SJSA1 (cell line): ENCODE measurements at places on chromosomes 6 and 20. TPM values are rescaled to one million over a fixed set of nuclear protein-coding genes. Genes with fewer than 3 reads are reported as not detected.

Gene ZNF337
- total RNA-seq, result 7.2 and 8.2 TPM in 2 replicates

Gene ZBTB46
- total RNA-seq, result 2.4 and 3.8 TPM in 2 replicates

Gene NEURL2
- 1.9 and 2.7 TPM in 2 replicates for total RNA-seq

DNA sequence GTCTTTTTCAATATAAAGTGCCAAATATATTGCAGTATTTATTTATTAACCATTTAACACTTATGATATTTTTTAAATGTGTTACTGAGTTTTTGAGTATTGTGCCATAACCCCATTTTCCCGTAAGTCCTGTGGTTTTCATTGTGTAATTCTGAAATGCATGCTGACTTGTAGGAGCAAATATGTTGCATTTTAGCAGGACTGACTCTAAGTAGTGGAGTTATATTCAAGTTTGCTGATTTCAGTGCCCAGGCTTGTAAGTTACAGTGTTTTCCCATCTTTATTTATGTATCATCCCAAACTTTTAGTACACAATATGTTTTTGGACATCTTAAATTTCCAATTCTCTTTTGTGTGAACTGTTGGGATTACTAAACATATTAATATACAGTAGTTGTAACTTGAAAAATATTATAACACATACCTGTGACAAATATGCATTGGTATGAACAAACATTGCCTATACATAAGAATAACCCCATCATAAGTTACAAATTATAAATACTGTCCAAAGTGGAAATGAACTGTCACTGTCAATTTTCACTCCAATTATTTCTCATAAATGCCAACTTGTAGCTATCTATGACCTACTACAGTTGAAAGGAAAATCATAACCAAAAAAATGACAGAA lies 179.3 kb upstream of the RUNX2 start:
- no peak overlapping the region for H3K27ac ChIP-seq
- no peak overlapping the region for H3K4me3 ChIP-seq
- H3K27me3 ChIP-seq, result no peaks in the 10 kb centered on the region
- H3K4me1 ChIP-seq, result no peaks in the 10 kb centered on the region

DNA sequence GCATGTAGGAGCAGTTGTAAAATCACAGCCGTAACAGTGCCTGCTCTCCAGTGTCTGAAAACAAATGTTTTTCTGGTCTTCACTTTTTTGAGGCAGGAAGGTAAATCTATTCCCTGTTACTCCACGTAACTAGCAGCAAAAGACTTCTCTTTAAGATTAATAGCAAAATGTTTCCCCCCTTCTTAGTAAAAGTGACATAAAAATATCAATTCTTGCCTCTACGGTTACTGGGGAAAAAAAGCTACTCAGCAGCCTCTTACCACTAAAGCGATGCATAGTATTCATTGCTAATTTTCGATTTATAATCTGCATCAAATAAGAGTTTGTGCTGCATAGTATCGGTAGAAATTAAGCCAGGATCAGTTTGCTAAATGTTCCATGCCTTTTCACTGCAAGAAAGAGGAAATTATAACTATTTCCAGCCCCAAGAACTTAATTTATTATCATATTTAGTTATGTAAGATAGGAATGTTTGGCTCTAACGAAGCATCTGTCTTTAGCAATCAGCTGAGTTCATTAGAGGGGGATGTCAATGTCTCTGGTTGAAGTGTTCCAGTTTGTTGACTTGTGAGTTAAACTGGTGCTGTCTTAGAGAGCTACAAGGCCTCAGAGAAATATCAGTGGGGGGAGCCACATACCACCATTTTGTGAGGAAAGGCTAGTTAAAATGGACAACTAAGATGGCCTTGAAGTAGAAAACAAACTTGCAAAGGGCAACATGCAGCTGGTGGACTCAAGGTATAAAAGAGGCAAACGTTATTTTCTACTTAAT lies 617 bp upstream of the TSPYL1 start:
- no peaks in the 10 kb centered on the region for H3K27me3 ChIP-seq
- peak overlapping the region; percentile 92 for H3K4me3 ChIP-seq
- DNase-seq, result peak; percentile 13
- H3K36me3 ChIP-seq, result peaks cover 29% of the 10 kb centered on the region

DNA sequence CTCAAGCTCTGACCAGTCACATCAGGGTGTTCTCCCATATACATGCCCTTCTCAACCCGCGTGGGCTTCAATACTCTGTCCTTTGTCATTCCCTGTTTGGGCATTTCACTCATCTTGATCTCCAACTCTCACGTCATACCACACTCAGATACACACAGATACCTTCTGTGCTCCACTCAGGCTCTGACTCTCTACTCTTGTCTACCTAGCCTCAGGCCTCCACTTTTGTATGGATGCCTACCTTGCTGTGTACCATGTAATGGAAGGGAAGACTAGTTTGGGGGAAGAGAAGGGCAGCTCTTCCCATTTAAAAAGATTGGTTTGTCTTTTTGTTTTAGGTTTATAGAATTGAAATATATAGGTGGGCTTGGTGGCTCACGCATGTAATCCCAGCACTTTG lies 48.6 kb downstream of the ASXL1 start:
- no peak overlapping the region for H3K27ac ChIP-seq
- no peaks in the 10 kb centered on the region for H3K4me1 ChIP-seq
- H3K27me3 ChIP-seq, result no peaks in the 10 kb centered on the region; the same call in 1 of the 2 replicates
- peaks cover 20% of the 10 kb centered on the region for H3K36me3 ChIP-seq
- H3K4me3 ChIP-seq, result no peak overlapping the region

DNA sequence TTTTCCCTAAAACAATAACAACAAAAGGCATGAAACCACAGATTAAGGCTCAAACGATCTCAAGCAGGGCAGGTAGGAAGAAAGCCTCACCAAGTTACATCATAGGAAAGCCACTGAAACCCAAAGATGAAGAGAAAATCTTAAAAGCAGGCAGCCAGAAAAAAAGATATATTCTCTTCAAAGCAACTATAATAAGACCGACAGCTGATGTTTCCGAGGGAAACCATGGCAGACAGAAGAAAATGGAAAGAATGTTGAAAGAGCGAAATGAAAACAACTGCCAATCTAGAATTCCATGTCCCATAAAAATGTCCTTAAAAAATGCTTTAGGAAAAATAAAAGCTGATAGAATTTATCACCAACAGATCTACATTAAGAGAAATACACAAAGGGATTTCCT lies 161.5 kb upstream of the THBS2 start:
- H3K27me3 ChIP-seq, result no peaks in the 10 kb centered on the region
- no peaks in the 10 kb centered on the region for H3K36me3 ChIP-seq
- no peak overlapping the region for H3K4me3 ChIP-seq
- DNase-seq, result no peak

DNA sequence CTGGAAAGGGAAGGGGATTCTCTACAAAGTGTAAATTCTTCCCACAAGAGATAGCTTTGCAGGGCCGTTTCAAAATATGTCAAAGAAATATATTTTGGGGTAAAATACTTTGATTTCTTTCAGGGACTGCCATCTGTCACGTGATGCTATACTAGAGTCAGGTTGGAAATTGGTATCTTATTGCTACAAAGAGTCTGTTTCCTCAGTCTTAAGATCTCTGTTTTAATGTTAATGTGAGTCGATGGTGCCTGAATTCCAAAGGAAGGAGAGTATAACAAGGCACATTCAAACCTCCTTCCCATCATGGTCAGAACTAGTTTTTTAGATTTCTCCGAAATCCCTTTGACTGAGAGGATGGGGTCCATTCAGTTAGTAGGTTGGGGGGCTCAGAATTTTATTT lies 36.3 kb upstream of the PDE7B start:
- H3K4me3 ChIP-seq, result no peak overlapping the region
- H3K4me1 ChIP-seq, result no peaks in the 10 kb centered on the region
- no peak for DNase-seq
- H3K36me3 ChIP-seq, result no peaks in the 10 kb centered on the region
- no peaks in the 10 kb centered on the region for H3K27me3 ChIP-seq

DNA sequence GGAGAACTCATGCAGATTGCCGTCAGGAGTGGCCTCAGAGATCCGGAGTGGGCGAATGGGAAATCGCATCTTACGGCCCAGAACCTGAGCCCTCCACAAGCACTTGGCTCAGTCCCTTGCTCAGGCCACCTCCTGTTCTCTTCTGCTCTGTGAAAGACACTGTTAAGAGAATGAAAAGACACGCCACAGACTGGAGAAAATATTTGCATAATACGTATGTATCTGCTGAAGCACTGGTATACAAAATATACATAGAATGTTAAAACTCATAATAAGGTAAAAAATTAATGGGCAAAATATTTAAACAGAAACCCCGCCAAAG lies 838 bp upstream of the POM121L2 start:
- H3K27me3 ChIP-seq, result no peaks in the 10 kb centered on the region
- H3K27ac ChIP-seq, result no peak overlapping the region
- no peaks in the 10 kb centered on the region for H3K4me1 ChIP-seq
- no peak overlapping the region for H3K4me3 ChIP-seq
- DNase-seq, result no peak

GRCh38 chr6:40803897-40804702 lies 216.9 kb upstream of the LRFN2 start:
- no peaks in the 10 kb centered on the region for H3K36me3 ChIP-seq
- H3K4me1 ChIP-seq, result no peaks in the 10 kb centered on the region
- no peak for DNase-seq
- no peak overlapping the region for H3K27ac ChIP-seq
- H3K4me3 ChIP-seq, result no peak overlapping the region

DNA sequence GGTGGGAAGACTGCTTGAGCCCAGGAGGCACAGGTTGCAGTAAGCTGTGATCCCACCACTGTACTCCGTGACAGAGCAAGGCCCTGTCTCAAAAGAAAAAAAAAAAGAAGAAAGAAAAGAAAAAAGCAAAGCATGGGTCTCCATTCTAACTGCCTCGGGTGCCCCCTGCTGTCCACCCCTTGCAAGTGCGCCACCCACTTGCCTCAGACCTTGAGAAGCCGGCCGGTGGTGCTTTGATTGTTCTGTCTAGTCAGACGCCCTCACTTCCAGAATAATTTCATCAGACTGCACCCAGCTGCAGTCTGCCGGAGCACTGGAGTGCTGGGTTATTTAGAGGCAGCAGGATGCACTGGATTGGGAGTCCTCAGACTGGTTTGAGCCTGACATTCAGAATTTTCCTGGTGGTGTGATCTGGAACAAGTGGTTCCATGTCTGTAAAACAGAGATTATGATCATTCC lies 17.6 kb upstream of the TM9SF4 start:
- peak; percentile 71 for DNase-seq
- no peaks in the 10 kb centered on the region for H3K4me1 ChIP-seq
- H3K36me3 ChIP-seq, result no peaks in the 10 kb centered on the region

DNA sequence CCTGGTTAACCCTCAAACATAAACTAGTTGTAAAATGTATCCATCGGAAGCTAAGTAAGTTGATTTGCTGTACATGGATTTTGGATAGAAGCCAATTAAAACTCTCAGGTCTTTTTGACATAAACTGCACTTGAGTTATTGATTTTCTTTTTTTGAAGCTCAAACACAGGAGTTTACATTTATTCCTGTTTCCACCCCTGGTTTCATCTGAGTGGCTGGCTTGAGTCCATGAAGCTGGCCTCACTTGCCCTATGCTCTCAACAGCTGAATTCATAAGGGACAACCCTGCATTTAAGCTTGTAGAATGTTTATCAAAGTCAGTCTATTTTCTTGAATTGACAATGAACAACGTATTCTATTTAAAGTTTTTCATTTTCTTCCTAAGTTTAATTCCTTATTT lies 58.1 kb upstream of the PLEKHG1 start:
- no peaks in the 10 kb centered on the region for H3K36me3 ChIP-seq
- no peak overlapping the region for H3K4me3 ChIP-seq
- H3K27ac ChIP-seq, result no peak overlapping the region
- peaks cover 4% of the 10 kb centered on the region; the same call in 1 of the 2 replicates for H3K27me3 ChIP-seq
- no peak for DNase-seq
- no peaks in the 10 kb centered on the region for H3K4me1 ChIP-seq

- no peaks in the 10 kb centered on the region for H3K36me3 ChIP-seq
- H3K4me3 ChIP-seq, result no peak overlapping the region
Observed at GRCh38 chr6:6844530-6844929, 256.0 kb downstream of the LY86 start.

DNA sequence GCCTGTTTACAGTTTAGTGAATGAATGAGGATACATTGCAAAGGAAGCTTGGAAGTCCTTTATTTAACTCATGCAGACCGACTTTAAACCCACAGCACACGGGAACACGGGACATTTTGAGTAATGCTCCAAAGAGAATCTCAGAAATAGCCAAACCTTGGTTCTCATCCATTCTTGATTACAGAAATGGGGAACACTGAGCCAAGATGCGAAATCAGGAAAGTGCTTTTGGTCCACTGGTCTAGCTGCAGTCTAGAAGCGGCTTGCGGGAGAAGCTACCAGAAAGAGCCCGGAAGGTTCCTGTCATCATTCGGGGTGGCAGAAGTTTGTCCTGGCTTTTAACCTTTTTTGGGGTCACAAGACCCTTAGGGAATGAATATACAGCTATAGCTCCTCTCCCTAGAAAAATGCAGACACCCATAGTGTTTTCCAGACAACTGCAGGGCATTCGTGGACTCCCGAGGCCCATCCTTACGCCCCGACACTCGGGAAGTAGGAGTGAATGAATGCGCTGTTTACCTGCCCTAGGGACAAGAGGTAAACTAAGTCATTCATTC lies 475 bp upstream of the TMEM181 start:
- H3K27ac ChIP-seq, result peak overlapping the region; percentile 78
- H3K36me3 ChIP-seq, result peaks cover 14% of the 10 kb centered on the region
- no peaks in the 10 kb centered on the region for H3K27me3 ChIP-seq
- H3K4me3 ChIP-seq, result peak overlapping the region; percentile 97

DNA sequence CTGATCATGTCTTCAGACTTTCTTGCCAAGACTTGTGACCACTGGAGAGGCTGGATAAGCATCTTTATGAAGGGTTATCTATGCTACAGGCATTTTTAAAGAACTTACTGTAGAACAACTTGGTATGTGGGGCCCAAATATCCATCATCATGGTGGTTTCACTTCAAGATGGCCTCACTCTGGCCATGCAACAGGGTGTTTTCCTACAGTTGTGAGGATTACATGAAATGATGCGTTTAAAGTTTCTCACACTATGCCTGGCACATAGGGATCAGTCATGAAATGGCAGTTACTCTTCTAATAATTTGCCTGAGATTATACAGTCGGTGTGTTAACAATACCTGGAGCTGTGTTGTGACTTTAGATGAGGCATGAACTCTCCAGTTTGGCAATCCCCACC lies 13.0 kb downstream of the SLC2A10 start:
- DNase-seq, result no peak
- H3K36me3 ChIP-seq, result peaks cover 14% of the 10 kb centered on the region
- H3K4me3 ChIP-seq, result no peak overlapping the region
- H3K27ac ChIP-seq, result no peak overlapping the region
- no peaks in the 10 kb centered on the region for H3K27me3 ChIP-seq
- no peaks in the 10 kb centered on the region for H3K4me1 ChIP-seq

GRCh38 chr20:34891166-34892062 lies 15.0 kb downstream of the ACSS2 start:
- H3K36me3 ChIP-seq, result peaks cover 3% of the 10 kb centered on the region; the same call in 1 of the 2 replicates
- H3K27me3 ChIP-seq, result no peaks in the 10 kb centered on the region
- H3K4me1 ChIP-seq, result peaks cover 11% of the 10 kb centered on the region
- DNase-seq, result no peak
- no peak overlapping the region for H3K4me3 ChIP-seq

- peaks cover 4% of the 10 kb centered on the region; the same call in 1 of the 2 replicates for H3K27me3 ChIP-seq
- H3K4me3 ChIP-seq, result no peak overlapping the region
- H3K36me3 ChIP-seq, result no peaks in the 10 kb centered on the region
- no peak for DNase-seq
- H3K4me1 ChIP-seq, result no peaks in the 10 kb centered on the region
- no peak overlapping the region for H3K27ac ChIP-seq
Observed at GRCh38 chr6:134161041-134161440, 108.6 kb upstream of the SLC2A12 start.

GRCh38 chr6:137874204-137875057 lies 7.4 kb downstream of the TNFAIP3 start:
- no peaks in the 10 kb centered on the region for H3K27me3 ChIP-seq
- H3K4me1 ChIP-seq, result peaks cover 42% of the 10 kb centered on the region
- H3K27ac ChIP-seq, result no peak overlapping the region
- no peak for DNase-seq
- H3K4me3 ChIP-seq, result no peak overlapping the region
